Mucosa of gallbladder (tissue), 1 donor: ENCODE measurements at places on chromosomes 3 and 15.

- peak; percentile 72 for DNase-seq
Observed at GRCh38 chr3:14879211-14879874, 60.6 kb downstream of the FGD5 start.

GRCh38 chr15:73927476-73928240, 1.4 kb downstream of the LOXL1 start:
- peak; percentile 59 for DNase-seq

DNA sequence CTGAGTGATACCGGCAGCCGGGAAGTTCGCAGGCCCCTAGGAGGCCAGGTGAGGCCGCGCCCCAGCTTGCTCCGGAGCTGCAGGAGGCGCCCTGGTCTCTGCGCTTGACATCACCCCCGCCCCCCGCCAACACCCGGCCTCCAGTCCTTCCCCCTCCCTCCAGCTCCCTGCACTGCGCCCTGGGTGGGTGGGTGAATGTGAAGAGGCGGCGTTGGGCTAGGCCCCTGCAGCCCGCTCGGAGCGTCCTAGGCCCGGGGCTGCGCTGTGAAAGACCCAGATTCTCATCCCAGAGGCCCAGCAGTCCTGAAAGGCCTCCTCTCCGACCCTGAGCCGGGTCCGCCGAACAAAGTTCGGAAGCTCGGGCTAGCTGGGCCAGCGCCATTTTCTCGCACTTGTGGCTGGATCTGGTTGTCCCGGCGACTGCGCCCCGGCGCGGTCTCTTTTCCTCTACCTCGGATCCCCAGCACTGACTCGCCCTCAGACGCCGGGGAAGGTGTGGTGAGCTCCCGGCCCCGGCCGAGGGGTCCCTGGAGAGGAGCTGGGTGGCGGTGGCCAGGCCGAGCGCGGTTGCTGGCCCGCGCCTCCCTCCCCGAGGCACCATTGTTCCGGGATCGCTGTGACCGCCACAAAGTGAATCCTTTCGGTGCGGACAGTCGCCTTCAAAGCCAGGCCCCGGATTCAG, 12.9 kb downstream of the ZIC4 start:
- DNase-seq = no peak

DNA sequence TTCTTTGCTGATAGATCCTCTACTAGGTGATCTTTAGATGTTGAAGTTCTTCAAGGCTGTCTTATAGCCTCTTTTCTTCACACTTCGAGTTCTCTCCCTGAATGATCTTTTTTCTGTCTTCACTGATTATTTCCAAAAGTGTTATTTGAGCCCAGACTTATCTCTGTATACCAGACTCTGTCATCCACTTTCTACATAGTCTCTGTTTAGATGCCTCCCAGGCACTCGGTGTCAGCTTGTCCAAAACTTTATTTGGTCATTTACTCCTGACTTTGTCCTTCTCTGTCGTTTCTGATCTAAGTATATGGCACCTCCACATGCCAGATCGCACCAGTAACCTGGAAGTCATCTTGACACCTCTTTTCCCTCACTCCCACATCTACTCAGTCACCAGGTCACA, 27.6 kb downstream of the KLHL18 start:
- no peak for DNase-seq

DNA sequence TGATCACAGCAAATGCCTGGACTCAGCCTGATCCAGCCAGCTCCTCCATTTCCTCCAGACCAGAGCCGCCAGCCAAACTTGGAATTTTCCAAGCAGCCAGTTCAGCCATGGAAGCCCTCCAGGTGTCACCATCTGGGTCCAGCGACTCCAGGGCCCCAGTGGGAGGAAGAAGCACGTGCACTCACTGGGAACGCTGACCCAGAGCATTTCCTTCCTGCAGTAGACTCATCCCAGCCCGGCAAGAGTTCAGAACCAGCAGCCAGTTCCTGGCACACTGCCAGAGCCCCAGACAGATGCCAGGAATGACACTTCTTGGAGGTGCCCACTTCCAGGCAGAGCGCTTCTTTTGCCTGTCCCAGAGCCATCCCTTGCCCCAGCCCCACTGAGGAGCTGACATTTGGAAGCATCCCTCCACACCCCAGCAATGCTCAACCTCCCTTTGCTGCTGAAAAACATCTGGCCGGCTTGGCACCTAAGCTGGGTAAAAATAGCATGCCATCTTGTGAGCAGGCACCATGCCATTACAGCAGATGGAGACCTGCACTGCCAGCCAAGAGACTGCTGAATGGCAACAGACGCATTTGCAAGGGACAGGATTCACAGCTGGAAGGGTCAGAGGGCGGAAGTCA, 460.3 kb upstream of the PROK2 start:
- DNase-seq = peak; percentile 41

DNA sequence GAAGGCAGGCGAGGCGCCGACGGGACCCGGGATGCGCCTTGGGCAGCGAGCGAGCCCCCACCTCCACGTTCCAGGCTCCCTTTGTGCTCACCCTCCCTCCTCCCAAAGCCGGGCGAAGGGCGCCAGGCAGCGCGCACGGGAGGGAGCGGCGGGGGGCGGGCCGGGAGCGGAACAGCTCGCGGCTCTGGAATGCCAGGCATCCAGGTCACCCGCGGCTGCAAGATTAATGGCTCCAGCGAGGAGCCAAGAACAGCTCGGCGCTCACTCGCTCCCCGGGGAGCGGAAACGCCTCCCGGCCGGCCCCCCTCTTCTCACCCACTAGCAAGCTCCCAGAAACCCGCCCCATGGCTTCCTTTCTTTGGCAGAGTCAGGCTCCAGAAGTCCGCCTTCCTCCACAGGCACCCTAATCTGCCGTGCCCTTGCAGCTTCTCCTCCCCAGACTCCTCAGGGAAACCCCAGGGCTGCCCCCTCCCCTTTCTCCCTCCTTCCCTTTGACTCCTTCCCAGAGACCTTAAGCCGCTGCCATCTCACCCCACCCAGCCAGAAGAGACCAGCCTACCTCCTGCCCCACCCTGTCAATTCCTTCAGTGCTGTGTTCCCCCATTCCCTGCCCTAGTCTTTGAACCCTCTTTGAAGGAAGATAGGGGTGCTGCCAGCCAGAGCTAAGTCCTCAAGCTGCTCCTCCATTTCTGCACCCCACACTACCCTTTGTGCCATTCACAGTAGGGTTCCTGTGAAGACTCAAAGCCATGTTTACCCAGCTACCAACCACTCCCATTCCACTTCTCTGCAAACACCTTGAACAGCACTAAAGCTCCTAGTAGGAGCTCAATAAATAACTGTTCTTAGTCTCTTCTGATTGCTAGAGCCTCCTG, 9.9 kb downstream of the AMOTL2 start:
- peak; percentile 95 for DNase-seq

DNA sequence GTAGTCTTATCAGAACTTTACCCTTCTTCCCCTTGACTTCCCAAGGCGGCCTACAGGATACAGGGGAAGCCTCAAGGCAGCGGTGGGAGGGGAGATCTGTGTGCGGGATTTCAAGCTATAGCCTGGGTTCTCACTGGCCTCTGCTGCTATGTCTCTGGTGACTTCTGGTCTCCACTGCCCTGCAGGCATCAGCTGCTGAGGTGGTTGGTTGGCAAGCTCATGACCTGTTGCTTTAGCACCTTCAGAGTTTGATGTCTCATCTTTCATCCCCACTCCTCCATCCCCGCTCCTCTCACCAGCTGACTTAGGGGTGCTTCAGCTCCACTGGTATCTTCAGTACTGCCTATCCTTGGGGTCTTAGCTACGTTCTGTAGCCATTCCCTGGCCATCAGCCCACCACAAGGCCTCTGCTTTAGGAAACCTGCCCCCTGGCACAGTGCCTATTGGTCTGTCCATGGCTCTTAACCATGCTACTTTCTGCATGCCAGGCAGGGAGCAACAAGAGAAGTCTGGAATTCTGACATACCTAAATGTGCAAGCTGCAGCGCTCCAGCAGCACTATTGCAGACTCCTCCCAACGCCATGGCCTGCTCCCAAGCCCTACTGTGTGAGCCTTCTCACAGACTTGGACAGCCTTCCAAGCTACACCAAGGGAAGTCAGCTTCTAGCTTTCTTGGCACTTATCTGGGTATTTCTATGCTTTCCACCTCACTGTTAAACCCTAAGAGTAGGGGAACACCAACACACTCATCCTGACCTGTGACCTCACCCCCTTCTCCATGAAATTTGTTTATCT, 1.8 kb upstream of the YEATS2 start:
- no peak for DNase-seq

- no peak for DNase-seq
Observed at GRCh38 chr3:41080141-41080540, 119.2 kb upstream of the CTNNB1 start.

DNA sequence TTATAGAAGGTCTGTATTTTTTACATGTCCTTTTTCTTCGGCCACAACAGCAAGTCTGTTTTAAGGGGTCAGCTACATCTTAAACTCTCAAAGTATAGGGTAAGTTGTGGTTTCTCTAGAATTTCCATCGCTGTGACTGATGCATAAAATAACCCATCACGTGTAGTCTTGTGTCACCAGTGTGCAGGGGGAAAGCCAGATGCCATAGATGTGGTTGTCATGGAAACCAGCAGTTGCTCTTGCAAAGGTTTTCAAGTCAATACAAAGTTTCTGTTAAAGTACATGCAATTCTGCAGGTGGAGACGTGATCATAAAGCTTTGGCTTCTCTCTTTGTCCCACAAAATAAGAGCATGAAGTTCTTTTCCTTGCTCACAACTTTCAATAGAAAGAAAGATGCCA, 210.3 kb upstream of the ONECUT1 start:
- DNase-seq = no peak

DNA sequence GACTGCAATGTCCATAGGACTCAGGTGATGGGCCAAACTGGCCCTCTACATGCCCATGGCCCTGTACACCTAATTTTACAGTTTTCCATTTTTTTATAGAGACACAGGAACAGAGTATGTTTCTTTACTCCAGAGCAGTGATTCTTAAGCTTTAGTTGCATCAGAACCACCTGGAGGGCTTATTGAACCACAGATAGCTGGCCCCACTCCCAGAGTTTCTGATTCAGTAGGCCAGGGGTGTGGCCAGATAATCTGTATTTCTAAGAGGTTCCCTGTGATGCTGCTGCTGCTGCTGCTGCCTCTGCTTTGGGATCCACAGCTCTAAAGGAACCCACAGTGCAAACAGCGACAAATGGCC, 5.1 kb downstream of the RBP1 start:
- peak; percentile 70 for DNase-seq

DNA sequence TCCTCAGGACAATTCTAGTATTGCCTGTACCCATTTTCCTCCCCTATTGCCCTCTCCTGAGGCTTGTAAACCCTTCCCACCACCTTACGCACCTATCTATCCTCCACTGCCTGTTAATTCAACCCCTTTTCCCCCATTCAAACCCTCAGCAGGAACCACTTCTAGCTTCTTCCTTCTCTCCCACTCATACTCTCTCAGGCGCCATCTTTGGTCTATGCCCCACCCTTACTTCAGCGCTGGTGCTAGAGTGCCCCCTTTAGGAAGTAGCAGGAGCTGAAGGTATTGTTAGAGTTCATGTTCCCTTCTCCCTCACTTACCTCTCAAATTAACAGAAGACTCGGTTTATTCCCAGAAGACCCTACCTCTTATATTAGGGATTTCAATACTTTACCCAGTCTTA, 121.8 kb upstream of the NLGN1 start:
- DNase-seq = no peak

DNA sequence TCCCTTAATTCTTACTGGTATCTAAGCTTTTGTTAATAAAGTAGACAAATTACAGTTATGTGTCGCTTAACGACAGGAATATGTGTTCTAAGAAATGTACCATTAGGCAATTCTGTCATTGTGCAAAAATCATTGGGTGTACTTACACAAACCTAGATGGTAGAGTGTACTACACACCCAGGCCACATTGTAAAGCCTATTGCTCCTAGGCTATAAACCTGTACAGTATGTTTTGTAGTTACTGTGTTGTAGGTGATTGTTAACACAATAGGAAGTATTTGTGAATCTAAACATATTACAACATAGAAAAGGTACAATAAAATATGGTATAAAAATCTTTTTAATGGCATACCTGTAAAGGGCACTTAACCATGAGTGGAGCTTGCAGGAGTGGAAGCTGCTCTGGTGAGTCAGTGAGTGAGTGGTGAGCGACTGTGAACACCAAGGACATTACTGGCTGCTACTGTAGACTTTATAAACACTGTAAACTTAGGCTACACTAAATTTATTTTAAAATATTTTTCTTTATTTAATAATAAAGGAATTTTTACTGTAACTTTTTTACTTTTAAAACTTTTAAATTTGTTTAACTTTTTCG, 47.4 kb downstream of the FSIP1 start:
- DNase-seq = no peak

DNA sequence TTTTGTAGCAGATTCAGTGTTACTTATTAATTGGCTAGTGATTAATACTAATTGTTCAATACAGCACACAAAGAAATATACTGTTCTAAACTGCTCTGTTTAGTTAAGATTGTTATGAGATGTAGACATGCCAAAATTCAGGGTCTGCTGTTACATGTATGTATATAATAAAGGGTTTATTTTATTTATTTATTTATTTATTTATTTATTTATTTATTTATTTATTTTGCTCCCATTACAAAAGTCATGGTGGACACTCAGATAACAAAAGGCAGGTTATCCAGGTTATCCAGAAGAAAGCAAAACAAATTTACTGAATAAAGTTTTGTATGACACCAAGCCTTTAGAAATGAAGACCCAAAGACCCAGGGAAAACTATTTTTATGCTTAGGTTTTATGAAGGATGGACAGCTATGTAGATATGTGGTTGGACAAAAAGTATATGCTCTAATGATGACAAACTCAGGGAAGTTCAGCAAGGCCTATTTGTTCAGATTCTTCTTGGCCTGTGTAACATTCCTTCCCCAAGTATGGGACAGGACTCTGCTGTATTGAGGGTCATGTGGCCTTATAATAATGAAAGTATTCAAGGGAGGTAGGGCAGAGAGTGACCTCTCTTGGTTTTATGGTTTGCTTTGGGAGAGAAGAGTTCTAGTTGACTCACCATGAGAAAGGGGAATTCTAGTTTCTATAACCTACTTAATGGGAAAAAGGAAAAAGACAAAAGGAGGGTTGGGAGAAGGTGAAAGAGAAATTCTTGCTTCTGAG, 1056.8 kb downstream of the ROBO2 start:
- no peak for DNase-seq

DNA sequence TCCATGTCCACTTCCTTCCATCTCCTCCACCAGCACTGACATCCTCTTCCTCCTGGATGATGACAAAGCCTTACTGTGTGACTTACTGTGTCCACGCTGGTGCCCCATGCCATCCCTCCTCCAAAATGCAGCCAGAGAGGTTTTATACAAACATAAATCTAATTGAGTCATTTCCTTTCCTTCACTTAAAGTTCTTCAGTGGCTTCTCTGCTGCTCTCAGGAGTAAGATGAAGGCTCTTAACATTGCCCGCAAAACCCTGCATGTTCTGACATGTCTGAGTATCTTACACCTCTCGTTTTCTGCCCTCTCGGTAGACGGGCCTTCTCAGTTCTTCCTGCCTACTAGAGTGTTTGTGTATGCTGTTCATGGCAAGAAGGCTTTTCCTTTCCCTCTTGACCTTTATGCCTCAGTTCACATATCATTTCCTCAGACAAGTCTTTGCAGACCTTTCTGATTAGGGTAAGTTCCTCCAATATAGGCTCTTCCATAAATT, 175.5 kb downstream of the CFAP20DC start:
- no peak for DNase-seq
